ENCODE measurements at places on chromosomes 16 and 17.

DNA sequence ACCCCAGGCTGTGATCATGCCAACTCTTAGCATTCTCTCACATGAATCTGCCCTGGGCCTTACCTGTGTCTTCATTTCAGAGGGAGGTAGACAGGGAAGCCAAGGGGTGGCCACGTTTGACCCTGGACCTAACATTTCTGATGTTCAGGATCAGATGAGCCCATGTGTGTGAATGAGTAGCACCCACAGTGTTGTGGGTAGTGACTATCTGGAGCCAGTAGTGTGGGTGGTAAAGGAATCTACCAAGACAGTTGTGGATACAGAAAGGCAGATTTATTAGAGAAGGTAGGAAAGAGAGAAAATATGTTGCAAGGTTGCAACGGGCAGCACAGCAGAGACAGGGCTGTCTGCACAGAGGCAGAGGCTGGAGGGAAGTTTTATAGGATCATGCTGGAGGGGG, 60.5 kb downstream of the TK2 start:
- peak; percentile 52 for DNase-seq

DNA sequence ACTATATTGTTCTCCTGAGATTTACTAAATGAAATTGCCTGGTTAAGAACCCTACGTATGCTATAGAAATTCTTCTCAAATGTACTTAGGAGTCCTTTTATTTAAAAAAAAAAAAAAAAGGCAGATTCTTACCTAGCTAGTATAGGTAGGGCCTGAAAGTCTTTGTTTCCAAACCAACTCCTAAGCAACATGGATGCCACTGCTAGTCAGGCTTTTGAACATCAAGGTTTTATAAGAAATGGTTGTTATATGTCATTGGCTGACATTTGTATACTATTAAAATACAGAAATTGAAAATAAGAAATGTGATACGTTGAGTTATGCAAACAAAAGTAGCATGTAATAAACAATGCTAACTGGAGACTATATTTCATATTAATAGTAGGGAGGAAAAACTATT, 1.2 kb downstream of the EVI2A start:
- DNase-seq = no peak

DNA sequence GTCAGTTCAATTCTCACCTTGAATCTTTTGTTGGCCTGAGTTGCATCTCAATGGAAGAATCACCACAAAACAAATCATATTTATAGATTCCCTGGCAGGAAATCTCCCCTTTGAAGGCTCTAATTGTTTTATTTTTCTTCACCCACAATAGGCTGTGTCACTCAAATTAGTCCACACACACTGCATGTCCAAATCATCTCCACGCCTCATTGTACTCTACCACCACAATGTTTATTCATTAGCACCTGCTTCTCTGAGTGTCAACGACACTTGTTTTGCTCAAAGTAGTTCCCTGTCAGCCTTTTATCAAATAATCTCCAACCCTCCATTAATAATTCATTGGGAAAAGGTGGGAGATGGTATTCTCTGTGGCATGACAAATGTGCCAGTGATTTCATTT, 164.3 kb downstream of the ABCC12 start:
- DNase-seq = no peak

- DNase-seq = peak; percentile 57
Measured at GRCh38 chr17:79623786-79624717, 13.2 kb upstream of the RBFOX3 start.

GRCh38 chr17:82594571-82594970, 53.7 kb downstream of the WDR45B start:
- DNase-seq = no peak

GRCh38 chr16:10787304-10787703, 31.3 kb downstream of the TVP23A start:
- no peak for DNase-seq

- no peak for DNase-seq
Measured at GRCh38 chr17:27989046-27989445, 53.4 kb upstream of the NLK start.

DNA sequence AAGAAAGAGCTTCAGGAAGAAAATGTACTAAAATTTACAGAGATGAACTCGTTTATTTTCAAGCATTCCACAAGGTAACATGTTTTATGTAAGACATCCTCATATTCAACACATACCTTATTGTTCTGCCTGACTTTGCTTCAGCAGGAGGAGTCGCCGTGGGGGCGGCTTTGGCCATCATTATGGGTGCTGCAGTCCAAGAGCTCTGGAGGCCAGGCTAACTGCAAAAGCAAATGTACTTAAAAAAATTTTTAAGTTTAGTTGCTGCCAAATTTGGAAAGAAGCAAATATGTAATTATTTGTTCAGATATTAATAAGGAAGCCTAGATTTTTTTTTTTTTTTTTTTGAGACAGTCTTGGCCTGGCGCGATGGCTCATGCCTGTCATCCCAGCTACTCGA, 4.1 kb upstream of the SPG7 start:
- DNase-seq = no peak

GRCh38 chr17:1697681-1698080, 12.5 kb downstream of the TLCD2 start:
- DNase-seq = no peak

GRCh38 chr16:79409978-79410377, 190.6 kb downstream of the MAF start:
- DNase-seq = no peak

DNA sequence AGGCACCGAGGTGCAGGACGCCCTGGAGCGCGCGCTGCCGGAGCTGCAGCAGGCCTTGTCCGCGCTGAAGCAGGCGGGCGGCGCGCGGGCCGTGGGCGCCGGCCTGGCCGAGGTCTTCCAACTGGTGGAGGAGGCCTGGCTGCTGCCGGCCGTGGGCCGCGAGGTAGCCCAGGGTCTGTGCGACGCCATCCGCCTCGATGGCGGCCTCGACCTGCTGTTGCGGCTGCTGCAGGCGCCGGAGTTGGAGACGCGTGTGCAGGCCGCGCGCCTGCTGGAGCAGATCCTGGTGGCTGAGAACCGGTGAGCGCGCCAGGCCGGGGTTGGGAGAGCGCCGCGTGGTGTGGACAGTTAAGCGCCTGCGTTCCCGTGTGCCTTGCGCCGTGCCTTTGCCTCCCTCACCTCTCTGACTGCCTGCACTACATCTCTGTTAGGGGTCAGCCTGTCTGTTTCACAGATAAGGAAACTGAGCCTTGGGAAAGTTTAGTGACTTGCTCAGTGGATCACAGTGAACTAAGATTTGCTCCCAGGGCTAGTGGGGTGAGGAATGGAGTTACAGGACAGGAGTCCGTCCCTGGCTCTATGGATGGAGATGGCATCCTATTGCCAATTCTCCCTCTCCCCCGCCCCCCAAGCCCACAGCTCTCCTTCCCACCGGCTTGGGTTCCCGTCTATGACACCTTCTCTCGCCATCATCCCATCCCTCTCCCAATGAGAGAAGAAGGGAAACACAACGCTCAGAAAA, 880 bp downstream of the SARM1 start:
- no peak for DNase-seq

GRCh38 chr17:56291226-56291805, 138.0 kb downstream of the ANKFN1 start:
- no peak for DNase-seq

All from coronary artery (tissue), 2 donors.